Smooth muscle cell of the pulmonary artery (primary cell): ENCODE measurements at places on chromosomes 12 and 14. TPM values are rescaled to one million over a fixed set of nuclear protein-coding genes. Genes with fewer than 3 reads are reported as not detected.

The INSM2 gene
- not detected in 2 replicates for total RNA-seq

The GSG1 gene
- total RNA-seq = 0.07 and 0.39 TPM in 2 replicates

The JDP2 gene
- total RNA-seq = 33.9 and 47.5 TPM in 2 replicates

The ITGA7 gene
- 77.4 and 184 TPM in 2 replicates for total RNA-seq

The PFKM gene
- 85.8 and 115 TPM in 2 replicates for total RNA-seq

The KRT78 gene
- total RNA-seq = not detected in 2 replicates

The POTEM gene
- not detected in 2 replicates for total RNA-seq

The KRT83 gene
- not detected in 2 replicates for total RNA-seq

The TMEM263 gene
- total RNA-seq = 104 and 180 TPM in 2 replicates

The CKB gene
- 16.1 and 27.5 TPM in 2 replicates for total RNA-seq

The ZNF385A gene
- total RNA-seq = 1.8 and 2.2 TPM in 2 replicates

The TAC3 gene
- total RNA-seq = not detected in 2 replicates

The APOF gene
- not detected in 2 replicates for total RNA-seq

The BATF gene
- 0.26 TPM in 1 of 2 replicates, not detected in the other for total RNA-seq

The PRKD1 gene
- 15.4 and 40.5 TPM in 2 replicates for total RNA-seq

The CNTN1 gene
- 0.59 and 1.8 TPM in 2 replicates for total RNA-seq

The SLC6A13 gene
- total RNA-seq = 0.30 TPM in 1 of 2 replicates, not detected in the other

The SART3 gene
- 43.5 and 44.5 TPM in 2 replicates for total RNA-seq

The SPIC gene
- not detected in 2 replicates for total RNA-seq

The AMHR2 gene
- total RNA-seq = not detected in 2 replicates

The SRRM4 gene
- total RNA-seq = not detected in 2 replicates

The RBMS2 gene
- 26.2 and 27.9 TPM in 2 replicates for total RNA-seq

The NEDD1 gene
- 30.4 and 31.1 TPM in 2 replicates for total RNA-seq

The RNASE7 gene
- not detected in 2 replicates for total RNA-seq

The INHBC gene
- not detected in 2 replicates for total RNA-seq

The DIO2 gene
- 18.7 and 97.5 TPM in 2 replicates for total RNA-seq

The IGF1 gene
- 0.39 TPM in 1 of 2 replicates, not detected in the other for total RNA-seq

The TPH2 gene
- not detected in 2 replicates for total RNA-seq

The DPY19L2 gene
- 3.8 and 5.2 TPM in 2 replicates for total RNA-seq

The MGAT2 gene
- total RNA-seq = 59.7 and 62.3 TPM in 2 replicates

The MUCL1 gene
- not detected in 2 replicates for total RNA-seq

The STAB2 gene
- total RNA-seq = 0.33 TPM in 1 of 2 replicates, not detected in the other

The TC2N gene
- 0.26 and 0.50 TPM in 2 replicates for total RNA-seq

The LTBR gene
- 80.0 and 101 TPM in 2 replicates for total RNA-seq

The IL26 gene
- 0.13 and 2.0 TPM in 2 replicates for total RNA-seq

The IAPP gene
- total RNA-seq = 0.10 TPM in 1 of 2 replicates, not detected in the other

The SVOP gene
- not detected in 2 replicates for total RNA-seq

The HPD gene
- 0.46 and 1.4 TPM in 2 replicates for total RNA-seq

The CPNE6 gene
- total RNA-seq = not detected in 2 replicates

The AQP6 gene
- 0.10 and 0.20 TPM in 2 replicates for total RNA-seq

The SMCO2 gene
- 0.40 TPM in 1 of 2 replicates, not detected in the other for total RNA-seq

The TSPAN8 gene
- total RNA-seq = 9.8 and 108 TPM in 2 replicates

The B4GALNT3 gene
- total RNA-seq = 0.13 and 0.36 TPM in 2 replicates

The NTS gene
- total RNA-seq = 0.39 and 51.1 TPM in 2 replicates

The TAS2R13 gene
- total RNA-seq = 1.8 and 2.4 TPM in 2 replicates

The TMEM119 gene
- 3.9 and 69.5 TPM in 2 replicates for total RNA-seq

The JAG2 gene
- total RNA-seq = 1.3 and 4.0 TPM in 2 replicates
